ENCODE measurements at places on chromosomes 16 and 17.
A peak's percentile ranks its signal among the peaks of the same experiment; 100 is the strongest.

- peak; percentile 55 for DNase-seq
These were observed 394.0 kb downstream of the CA10 start for GRCh38 chr17:51764387-51764971.

DNA sequence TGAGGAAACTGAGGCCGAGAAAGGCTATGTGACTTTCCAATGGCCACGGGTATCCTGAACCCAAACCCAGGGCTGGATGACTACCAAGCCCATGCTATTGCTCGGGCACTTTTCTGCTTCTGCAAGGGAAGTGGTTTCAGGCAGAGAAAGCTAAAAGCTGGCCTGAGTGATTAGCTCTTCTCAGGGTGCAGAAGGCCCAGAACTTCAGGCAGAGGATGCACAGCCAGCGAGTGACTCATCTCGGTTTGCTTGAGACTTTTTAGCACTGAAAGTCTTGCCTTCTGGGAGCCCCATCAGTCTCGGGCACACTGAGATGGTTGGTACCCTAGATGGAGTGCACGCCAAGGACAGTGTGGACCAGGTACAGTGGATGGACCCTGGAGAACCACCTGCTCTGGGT lies 129.5 kb upstream of the SDK2 start:
- no peak for DNase-seq

- DNase-seq: no peak
These were observed 11.9 kb upstream of the NAGPA start for GRCh38 chr16:5045499-5046115.

DNA sequence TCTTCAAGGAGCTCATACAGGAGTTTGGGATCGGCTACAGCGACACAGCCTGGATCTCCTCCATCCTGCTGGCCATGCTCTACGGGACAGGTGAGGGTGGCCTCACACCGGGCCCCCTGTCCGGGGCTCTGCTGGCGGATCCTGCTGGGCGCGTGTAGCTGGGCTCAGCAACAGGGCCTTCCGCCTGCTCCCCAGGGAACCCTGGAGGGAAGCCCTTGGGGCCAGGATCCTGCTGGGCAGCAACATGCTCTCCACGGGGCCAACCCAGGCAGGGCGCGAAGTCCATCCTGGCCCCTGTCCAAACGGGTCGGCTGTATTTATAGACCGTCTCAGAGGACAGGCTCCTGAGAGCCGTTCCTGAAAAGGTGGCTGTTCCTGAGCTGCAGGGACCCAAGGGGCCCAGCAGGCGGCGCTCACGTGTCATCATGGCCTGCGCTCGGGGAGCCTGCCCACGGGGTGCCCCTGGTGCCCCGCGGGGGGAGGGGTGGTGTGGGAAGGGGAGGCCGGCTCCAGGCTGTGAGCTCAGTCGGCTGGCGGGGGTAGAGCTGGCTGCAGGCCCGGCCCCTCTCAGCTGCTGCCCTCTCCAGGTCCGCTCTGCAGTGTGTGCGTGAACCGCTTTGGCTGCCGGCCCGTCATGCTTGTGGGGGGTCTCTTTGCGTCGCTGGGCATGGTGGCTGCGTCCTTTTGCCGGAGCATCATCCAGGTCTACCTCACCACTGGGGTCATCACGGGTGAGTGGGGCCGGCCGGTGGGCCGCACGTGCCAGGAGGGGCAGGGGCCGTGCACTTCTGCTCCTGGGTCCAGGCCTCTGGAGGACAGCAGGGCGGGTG lies 7.5 kb downstream of the SLC16A3 start:
- no peak for DNase-seq

GRCh38 chr16:86200722-86201121 lies 301.8 kb downstream of the IRF8 start:
- no peak for DNase-seq

DNA sequence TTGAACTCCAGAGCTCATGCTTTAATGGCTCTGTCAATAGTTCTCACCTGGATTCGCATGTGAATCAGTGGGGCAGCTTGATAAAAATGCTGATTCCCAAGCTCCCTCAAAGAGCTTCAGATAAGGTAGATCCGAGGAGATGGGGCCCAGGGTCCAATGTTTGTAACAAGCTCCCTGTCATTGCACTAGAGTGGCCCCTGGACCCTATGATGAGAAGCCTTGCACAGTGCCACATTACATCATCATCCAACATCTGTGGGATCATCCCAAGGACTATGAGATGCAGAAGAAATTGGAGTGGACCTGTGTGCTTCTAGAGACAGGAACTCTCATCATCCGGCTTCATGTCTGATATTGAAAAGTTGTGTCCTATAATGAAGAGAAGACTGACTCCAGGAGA lies 340.8 kb downstream of the SHISA9 start:
- no peak for DNase-seq

All from Panc1 (cell line).